ENCODE measurements at places on chromosomes 5 and 9.

DNA sequence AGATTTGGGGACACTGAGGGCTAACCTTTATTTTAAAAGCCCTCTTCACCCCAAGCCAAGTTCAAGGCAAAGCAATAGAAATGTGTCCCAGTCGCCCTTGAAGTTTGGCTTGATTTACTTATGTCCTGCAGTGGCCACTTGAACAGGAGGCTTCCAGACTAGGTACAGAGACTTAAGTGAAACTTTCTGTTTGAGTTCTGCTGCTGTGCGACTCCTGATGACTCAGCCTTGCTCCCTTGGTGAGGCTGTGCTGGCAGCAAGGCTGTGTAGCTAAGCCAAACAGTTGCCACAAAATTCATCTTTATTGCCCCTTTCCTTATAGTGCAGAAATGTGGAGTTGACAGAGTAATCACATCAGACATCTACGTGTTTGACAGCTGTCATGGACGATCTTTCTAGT lies 68.8 kb upstream of the NTRK2 start:
- no peak for DNase-seq

- DNase-seq = peak; percentile 90
Measured at GRCh38 chr5:175750511-175750931, 92.7 kb downstream of the HRH2 start.

GRCh38 chr5:97838214-97838613 lies 655.2 kb upstream of the RIOK2 start:
- DNase-seq = no peak

DNA sequence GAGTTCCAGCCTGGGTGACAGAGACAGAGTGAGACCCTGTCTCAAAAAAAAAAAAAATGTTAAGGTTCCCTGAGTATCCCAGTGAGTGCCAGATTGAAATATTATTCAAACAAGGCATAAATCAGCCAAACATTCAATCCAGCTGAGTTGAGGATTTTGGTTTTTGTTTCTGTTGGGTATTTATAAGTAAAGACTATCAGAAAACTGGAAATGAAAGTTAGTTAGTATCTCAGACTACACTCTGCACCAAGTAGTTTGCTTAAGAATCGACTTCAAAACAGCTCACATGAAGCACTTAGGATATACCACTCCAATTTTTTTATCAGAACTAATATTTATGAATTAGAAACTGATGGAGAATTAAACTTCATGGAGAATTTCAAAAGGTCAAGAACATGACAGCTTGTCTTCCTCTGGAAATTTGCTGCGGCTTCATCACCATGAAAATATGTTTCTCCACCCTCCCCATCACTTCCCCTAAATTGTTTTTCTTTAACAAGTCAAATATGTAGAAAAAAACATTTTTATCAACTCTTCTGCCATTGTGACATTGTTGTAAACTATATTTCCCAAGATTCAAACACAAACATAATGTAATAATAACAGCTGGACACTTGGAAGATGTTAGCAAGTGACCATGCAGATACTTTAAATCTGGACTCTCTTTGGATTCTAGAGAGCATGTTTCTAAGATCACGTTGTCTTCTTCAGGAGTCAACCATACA lies 110.0 kb upstream of the PTGER4 start:
- DNase-seq = no peak

DNA sequence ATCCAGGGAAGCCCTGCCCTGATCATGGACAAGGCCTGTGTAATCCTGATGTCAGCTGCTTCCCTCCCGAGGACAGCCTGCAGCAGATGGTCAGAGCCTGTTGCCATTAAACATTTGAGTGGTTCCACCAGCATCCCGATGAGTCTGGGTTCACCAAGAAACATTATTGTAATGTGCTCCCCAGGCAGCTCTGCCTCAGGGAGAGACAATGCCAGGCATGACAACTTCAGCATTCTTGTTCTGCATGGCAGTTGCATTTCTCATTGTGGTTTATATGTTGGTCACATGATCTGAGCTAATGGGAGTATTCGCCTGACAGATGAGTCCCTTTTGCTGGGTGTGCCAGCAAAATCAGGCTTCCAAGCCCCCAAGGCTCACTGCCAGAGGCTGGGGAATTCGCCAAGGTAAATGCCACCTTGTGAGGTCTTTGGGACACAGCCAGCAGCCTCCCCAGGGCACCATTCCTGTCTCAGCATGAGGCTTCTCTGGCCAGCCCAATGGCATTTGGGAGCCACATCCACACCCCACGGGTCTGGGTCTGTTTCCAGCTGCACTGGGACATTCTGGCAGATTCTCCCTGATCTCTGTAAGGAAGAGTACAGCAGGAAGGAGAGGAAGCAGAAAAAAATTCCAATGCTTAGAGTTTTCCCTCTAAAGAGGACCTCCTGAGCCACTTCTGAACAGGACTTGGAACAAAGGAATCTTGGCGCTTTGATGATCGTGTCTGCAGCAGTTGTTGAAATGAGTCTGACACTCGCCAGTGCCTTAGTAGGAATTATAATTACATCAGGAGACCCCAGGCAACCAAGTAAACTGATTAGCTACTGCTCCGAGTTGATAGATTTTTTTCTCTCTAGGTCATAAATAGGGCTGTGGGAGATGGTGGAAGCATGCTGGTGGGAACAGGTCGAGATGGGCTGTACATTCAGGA lies 18.7 kb downstream of the KCNIP1 start:
- DNase-seq = peak; percentile 17

DNA sequence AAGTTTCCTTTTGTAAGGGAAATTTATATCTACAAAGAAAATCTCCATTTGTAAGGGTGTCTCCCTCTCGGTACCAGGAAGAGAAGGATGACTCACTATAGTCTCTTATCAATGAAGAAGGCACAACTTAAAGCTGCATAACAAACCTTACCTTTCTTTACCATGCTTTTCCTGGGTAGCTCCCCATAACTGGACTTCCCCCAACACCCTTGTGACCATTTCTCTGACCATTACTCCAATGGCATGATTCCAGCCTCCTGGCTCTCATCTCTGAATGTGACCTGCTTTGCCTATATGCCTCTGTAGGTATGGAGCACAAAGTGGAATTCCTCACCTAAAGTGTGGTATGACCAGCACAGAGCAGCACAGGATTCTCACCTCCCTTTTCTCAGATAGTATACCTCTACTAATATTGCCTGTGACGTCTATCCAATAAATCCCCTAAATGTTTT lies 62.8 kb downstream of the GNA14 start:
- DNase-seq = no peak

- no peak for DNase-seq
Measured at GRCh38 chr5:168885324-168886120, 306.4 kb upstream of the PANK3 start.

GRCh38 chr5:82023644-82024043 lies 51.8 kb downstream of the ATG10 start:
- no peak for DNase-seq

DNA sequence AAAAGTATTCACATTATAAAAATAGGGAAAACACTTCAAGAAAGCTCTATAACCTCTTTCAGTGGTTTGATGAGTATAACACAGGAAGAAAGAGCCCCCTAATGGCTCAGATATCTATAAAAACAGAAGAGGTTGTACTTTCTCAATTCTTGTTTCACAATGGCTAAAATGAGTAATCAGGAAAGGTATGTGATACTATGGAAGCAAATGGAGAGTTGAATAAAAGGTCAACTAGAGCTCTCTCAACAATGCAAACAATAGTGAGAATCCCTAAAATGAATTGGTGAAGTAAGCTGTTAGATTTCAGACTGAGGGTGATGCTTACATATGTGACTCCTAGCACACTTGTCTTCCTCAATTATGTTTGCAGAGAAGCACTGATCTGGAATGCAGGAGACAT lies 584.6 kb upstream of the CDH18 start:
- no peak for DNase-seq

- DNase-seq = no peak
Measured at GRCh38 chr9:35827486-35827885, 1.0 kb downstream of the FAM221B start.

GRCh38 chr9:133080161-133080560 lies 18.4 kb downstream of the CEL start:
- no peak for DNase-seq

GRCh38 chr5:128002425-128002824 lies 81.1 kb upstream of the SLC12A2 start:
- DNase-seq = no peak
